ENCODE measurements at places on chromosomes 12 and 14.
A peak's percentile ranks its signal among the peaks of the same experiment; 100 is the strongest.

DNA sequence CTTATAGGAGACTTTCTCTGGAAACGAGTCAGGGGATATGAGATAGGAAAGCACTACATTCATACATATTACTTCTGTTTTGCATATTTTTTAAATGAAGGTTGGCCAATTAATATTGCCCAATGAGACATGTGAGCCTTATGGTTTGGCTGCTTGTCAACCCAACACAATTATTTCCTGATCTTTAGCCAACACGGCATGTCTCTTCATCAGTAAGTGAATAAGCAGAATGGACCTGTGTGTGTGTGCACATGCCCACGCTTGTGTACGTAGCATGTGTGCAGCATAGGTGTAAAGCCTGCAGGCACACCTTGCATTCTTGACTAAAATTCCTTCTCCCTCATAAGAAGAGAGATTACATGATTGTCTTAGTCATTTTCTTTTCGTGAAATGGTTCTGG lies 88.3 kb downstream of the STON2 start:
- no peak for DNase-seq

GRCh38 chr12:28578833-28579252 lies 388.6 kb downstream of the CCDC91 start:
- DNase-seq: no peak

- no peak for DNase-seq
These were observed 134.6 kb downstream of the BTG1 start for GRCh38 chr12:92010853-92011701.

GRCh38 chr14:36204461-36205073 lies 28.0 kb upstream of the PTCSC3 start:
- no peak for DNase-seq

GRCh38 chr14:89516173-89516572 lies 99.1 kb upstream of the FOXN3 start:
- no peak for DNase-seq

GRCh38 chr14:104724981-104725771 lies 1.1 kb downstream of the ADSS1 start:
- peak; percentile 33 for DNase-seq

DNA sequence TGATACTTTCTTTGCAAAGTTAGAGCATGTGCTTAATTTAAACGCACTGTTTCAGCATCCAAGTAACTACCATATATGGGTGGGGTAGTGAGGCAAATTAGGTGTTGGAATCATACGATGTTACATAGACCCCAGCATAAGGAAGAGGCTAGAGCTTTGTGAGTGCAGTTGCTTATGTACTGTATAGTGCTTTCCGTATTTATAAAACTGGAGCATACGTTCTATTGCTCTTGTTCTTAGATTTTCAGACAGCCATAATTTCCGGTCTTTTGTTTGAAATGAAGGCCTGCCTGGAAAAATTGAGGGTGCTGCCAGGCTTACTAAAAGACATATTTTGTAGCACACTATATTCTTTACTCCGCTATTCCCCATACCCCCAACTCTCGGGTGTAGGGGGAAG lies 335.7 kb downstream of the FOXG1 start:
- peak; percentile 55 for DNase-seq

DNA sequence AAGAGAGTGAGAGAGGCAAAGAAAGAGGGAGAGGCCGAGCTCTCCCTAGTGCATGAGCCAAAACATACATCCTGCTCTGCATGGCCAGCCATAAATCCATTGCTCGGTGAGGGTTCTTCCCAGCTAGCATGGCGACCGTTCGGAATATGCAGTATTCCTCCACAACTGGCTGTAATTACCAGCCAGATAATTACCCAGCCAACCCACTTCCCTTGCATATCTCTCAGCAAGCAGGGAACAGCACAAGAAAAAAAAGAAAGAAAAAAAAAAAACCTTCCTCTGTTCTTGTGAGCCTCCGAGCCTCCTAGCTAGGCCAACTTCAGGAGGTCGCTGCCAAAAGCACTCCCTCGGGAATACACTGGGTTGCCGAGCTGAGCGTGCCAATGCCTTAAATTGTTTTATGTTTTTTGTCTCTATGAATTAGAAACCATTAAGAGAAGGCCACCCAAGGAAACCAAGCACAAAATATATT lies 567.9 kb downstream of the MED13L start:
- peak; percentile 3 for DNase-seq

- DNase-seq: no peak
These were observed 10.5 kb downstream of the ALKBH2 start for GRCh38 chr12:109082751-109083150.

GRCh38 chr12:79275631-79276030 lies 411.1 kb downstream of the SYT1 start:
- DNase-seq: no peak

DNA sequence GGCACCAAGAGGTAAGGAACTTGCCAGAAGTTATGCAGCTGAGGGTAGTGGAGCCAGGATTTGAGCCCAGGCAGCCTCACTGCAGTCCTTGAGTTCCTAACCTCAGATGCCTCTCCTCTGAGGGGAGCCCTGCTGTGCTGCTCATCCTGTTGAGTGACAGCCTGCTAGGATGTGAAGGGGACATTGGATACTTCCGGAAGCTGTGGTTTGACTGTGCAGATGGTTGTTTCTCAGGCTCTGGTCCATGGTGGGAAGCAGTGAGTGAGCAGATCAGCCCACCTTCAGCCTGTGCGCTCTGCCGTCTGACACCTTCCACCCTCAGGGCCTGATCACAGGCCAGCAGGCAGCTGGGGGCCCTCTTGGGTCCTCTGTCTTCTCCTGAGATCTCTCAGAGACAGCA lies 253.2 kb downstream of the CACNA1C start:
- peak; percentile 90 for DNase-seq

- DNase-seq: no peak
These were observed 11.5 kb downstream of the LIMA1 start for GRCh38 chr12:50271724-50272247.

DNA sequence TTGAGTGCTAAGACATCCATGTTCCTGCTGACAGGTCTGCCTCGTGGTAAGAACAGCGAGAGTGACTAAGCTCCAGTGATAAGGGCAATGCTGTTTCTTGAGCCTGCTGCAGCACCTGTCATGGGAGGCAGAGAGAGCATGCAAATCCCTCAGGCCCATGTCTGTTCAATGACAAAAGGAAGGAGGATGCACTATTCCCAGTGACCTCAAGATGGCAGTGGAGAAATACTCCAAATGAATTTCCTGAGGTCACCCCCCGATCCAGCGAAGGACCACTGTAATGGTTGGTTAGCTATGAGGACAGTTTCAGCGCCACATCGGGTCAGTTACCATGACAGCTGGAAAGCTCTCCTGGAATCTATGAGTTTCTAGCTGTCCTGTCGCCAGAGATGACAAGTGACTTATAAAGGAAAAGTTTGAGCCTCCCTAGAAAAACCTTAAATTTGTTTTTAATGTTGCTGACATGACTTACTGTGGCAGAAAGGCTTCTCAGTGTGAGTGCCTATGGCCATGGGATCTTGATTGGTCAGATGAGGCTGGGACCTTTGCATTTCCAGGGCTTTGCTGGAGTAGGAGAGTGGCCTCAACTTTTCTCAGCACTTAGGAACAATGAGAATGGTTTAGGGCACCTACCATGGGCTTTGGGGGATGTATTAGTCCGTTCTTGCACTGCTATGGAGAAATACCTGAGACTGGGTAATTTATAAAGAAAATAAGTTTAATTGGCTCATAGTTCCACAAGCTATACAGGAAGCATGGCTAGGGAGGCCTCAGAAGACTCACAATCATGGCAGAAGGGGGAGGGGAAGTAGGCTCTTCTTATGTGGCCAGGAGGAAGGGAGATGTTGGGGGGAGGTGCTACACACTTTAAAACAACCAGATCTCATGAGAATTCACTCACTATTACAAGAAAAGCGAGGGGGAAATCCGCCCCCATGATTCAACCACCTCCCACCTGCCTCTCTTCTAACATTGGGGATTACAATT lies 88.0 kb upstream of the TMEM260 start:
- DNase-seq: peak; percentile 90

DNA sequence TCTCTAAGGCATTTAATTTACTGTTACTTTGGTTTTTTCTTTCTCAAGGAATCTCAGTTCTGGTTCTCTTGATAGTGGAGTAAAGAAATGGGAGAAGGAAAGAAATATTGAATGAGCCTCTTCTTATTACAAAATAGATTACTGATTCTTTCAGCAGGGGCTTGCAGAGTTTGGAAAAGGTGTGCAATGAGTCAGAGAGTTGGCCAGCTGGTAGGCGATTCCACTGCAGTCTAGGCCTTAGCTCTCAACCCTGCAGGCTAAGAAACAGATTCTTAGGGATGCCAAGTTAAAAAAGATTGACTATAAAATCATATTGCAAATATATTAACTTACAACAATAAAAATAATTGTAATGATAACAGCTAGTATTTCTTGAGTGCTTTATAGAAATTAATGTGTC lies 25.8 kb downstream of the NR1H4 start:
- no peak for DNase-seq

- no peak for DNase-seq
These were observed 9.4 kb downstream of the SYNE2 start for GRCh38 chr14:63862163-63862562.

GRCh38 chr14:103115845-103116572 lies 7.3 kb upstream of the TNFAIP2 start:
- DNase-seq: no peak

- no peak for DNase-seq
These were observed 3.3 kb upstream of the PLEKHG3 start for GRCh38 chr14:64700894-64701293.
